ENCODE measurements at places on chromosomes 7 and 10.

DNA sequence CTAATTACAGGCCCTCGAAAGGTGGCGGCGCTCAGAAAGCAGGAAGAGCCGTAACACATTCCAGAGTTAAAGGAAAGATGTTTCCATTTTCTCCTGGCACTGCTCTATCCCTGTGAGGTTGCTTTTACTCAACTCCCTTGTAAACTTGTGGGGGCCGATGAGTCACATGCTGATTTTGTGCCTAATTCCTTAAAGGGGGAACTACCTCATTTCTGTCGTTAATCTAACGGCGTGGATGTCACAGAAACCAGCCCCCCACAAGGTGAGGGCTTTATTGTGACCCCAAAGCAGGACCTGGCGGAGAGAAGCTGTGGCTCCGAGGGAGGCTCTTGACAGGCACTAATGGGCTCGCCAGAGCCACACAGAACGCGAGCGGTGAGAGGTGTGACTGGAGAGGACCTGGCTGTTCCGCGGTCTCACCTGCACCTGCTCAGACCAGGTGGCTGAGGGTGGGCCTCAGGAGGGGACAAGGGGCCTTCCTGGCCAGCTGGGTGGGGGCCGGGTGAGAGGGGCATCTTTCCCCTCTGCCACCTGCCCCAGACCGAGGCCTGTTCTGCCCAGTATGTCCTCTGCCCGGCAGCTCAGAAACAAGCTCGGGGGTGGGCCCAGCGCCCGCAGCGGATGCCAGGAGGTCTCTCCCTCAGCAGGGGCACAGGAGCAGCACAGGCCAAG, 50.9 kb downstream of the CALML3 start:
- DNase-seq = no peak

GRCh38 chr10:114575417-114576131, 82.5 kb downstream of the ABLIM1 start:
- DNase-seq = no peak

- DNase-seq = no peak
Measured at GRCh38 chr10:18303851-18304801, 163.9 kb downstream of the CACNB2 start.

DNA sequence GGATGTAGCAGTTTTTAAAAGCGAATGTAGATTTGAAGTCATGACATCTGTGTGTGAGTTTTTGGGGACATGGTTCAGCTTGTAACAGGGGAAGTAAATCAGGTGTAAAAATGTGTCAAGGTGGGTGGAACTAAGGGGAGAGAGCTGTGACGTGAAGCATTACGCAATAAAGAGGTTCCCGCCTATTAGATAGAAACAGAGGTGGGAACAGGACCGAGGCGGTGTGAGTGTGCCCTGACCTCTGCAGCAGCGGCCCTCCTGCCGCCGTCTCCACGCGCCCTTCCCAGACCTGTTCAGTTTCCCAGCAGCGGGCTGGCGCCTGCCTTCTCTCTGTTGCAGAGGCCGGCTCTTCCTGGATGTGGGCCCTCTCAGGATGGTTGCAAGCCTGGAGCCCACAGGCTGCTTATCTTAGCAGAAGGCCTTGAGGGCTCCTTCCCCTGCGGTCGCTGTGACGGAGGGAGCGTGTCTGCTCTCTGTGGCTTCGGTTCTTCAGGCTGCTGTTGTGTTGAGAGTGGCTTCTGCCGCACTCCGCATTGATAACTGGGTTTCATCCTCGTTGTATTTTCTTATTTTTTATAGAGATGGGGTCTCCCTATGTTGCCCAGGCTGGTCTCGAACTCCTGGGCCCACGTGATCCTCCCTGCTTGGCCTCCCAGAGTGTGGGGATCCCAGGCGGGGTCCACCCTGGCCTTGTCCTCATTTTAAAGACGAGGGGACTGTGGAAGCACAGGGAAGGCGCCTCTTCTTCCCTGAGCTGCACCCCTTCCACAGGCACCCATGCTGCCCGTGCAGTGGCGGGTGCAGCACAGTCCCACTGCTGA, 65.0 kb downstream of the DNAJB6 start:
- no peak for DNase-seq

DNA sequence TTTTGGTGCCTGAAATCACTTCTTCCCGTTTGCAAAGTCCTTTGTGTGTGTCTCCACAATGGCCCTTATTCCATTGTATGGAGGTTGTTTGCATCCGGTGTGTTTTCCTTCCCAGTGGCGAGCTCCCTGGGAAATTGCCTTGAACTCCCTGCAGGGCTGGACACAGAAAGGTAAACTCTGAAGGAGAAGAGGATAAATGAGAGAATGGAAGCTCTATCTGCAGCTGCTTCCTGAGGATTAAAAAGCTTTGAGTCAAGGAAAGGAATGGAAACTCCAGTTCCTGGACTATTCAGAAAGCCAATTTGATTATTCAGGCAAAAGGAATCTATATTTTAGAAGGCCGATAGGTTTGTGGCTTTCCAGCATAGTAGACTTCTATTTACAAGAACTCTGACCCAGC, 4.4 kb upstream of the GRK5 start:
- DNase-seq = no peak

- DNase-seq = no peak
Measured at GRCh38 chr10:22690614-22691431, 23.6 kb downstream of the PIP4K2A start.

DNA sequence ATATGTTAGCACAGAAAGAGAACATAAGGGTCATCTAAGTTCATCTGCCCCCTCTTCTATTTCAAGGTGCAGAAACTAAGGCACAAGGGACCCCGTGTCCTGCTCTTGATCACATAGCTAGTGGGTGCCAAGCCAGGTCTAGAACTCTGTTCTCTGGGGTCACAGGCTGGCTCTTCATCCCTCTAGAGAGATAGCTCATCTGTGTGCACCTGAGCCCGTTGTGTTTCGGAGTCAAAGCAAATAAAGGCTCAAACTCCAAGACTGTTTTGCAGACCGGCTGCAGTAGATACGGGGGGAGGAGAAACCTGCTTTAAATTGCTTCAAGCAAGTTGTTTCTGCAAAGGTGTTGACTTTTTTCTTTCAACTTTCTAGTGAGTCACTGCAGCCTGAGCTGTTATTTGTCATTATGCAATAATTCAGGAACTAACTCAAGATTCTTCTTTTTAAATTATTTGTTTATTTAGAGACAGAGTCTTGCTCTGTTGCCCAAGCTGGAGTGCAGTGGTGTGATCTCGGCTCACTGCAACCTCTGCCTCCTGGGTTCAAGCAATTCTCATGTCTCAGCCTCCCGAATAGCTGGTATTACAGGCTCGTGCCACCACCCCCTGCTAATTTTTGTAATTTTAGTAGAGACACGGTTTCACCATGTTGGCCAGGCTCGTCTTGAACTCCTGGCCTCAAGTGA, 6.5 kb downstream of the BLVRA start:
- no peak for DNase-seq

DNA sequence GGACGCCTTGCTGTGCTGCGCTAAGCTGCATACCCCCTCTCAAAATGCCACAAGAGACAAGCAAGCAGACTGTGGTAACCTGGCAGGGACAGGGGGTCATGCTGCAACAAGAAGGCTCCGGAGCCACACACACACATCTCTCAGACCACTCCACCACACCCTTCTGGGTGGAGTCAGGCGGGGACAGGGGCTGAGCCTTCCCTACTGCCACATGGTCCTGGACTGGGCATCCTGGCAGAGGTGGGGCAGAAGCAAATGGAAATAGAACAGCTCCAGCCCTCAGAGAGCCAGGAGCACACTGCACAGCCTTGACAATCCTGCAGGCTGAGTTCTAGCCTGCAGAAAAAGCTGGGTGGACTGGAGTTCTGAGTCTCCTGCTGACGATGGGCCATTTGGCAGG, 28.4 kb upstream of the NPFFR1 start:
- no peak for DNase-seq
